ENCODE measurements at places on chromosomes 2 and 18.

GRCh38 chr2:130183512-130184373, 1.7 kb downstream of the MZT2B start:
- no peak for DNase-seq

DNA sequence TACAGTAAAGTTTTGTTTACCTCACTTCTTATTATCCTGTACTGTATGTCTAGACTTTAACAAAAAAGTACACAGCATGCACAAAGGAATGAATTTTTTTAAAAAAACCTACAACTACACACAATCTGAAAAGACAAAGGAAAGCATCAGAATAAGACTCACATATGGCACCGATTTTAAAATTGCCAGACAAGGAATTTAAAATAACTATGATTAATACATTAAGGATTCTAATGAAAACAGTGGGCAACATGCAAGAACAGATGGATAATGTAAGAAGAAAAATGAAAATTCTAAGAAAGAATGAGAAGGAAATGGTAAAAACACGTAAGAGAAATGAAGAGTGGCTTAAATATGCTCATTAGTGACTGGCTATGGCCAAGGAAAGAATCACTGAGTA, 638.2 kb downstream of the FBXO15 start:
- DNase-seq, result no peak

- no peak for DNase-seq
Observed at GRCh38 chr2:233353101-233353768, 1.1 kb upstream of the DGKD start.

GRCh38 chr18:56112013-56112749, 524.2 kb upstream of the TCF4 start:
- no peak for DNase-seq

GRCh38 chr2:73291093-73291460, 2.3 kb downstream of the EGR4 start:
- no peak for DNase-seq

- DNase-seq, result no peak
Observed at GRCh38 chr2:230472621-230473018, 56.6 kb downstream of the SP100 start.

- DNase-seq, result no peak
Observed at GRCh38 chr2:21281791-21282514, 158.2 kb downstream of the TDRD15 start.

DNA sequence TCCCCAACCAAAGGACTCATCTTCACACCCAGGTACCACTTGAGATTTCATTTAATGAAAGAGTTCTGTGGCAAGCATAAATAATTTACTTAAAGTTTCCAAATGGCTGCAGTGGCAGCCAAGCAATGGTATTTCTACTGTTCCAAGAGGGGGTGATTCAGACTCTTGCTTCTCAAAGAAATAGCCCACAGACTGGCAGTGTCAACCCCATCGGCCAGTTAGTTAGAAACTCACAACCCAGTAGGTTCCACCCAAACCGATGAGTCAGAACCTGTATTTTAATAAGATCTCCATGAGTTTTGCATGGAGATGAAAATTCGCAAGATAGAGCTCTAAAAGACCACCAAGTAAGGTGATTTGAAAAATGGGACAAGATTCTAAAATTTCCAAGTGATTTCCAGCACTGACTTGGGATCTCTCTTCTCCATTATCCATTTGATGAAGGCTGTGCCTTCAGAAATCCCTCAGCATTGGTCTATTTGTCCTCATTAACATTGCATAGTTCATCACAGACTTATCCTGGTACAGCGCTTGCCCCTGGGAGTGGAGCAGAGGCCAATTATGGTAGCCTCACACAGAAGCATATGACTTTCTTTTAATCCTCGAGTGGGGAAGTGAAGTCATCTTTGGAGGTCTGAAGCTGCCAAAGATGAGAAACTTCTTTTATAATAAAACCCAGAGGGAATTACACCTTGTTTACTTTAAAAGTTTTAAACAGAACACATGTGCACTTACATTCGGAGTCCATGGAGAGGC, 361.4 kb upstream of the ID2 start:
- DNase-seq, result no peak

GRCh38 chr2:9256570-9257043, 50.0 kb downstream of the ASAP2 start:
- no peak for DNase-seq

GRCh38 chr2:238985041-238985729, 137.3 kb downstream of the TWIST2 start:
- no peak for DNase-seq

GRCh38 chr2:29527947-29528346, 393.4 kb downstream of the ALK start:
- no peak for DNase-seq

- DNase-seq, result no peak
Observed at GRCh38 chr2:29450596-29451222, 335.5 kb downstream of the CLIP4 start.

DNA sequence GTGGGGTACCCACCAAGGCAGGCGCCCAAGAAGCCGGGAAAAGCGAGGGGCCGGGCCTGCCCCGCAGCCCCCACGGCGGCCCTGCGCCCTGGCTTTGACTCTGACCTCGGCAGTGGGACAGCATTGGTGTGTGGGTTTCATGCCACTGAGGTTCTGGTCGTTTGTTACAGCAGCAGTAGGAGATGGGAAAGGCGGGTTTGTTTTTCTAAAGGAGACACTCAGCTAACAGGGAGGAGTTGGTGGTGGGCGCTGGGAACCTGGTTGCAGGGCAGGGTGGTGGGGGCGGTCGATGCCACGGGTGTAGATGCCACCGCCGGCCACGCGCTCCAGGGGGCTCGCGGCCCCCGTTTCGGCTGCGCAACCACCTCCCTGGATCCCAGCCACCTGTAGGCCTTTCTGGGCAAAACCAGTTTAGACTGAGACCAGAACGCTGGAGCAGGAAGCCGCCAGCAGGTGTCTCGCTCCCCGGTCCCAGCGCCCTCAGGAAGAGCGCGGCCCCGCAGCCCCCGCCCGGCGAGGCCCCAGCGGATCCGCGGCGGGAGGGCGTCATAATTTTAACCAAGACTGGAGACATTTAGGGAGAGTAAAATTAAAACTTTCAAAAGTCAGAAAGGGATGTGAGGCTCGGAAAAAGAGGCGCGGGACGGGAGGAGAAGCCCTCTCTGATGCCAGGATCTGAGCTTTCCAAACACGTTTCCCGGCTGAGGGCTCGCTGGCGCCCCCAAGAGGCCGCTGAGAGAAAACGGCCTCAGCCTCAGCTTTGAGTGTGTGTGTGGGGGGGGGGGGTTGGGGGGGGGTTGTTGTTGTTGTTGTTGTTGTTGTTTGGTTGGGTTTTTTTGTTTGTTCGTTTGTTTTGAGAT, 17.4 kb downstream of the CIDEA start:
- DNase-seq, result peak; percentile 82

DNA sequence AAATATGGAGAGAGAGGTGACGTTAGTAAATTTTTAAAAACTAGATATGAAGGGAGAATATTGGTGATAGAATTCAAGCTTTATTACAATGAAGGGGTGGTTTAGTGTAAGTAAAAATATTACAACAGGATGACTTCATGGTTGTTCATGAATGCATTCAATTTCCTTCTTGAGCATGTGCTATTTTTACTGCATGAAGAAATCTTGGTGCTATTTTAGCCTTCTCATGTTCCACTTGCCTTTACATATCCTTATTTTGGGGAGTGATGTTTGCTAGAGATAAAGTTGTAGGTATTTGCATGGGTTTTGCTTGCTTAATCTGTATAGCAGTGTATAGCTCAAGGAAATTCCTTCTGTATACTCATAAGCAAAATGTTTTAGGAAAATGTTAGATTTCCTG, 195.0 kb upstream of the MMADHC start:
- no peak for DNase-seq

GRCh38 chr2:236109061-236109460, 59.1 kb downstream of the GBX2 start:
- no peak for DNase-seq

GRCh38 chr2:140344838-140345237, 1564.6 kb upstream of the NXPH2 start:
- DNase-seq, result no peak

DNA sequence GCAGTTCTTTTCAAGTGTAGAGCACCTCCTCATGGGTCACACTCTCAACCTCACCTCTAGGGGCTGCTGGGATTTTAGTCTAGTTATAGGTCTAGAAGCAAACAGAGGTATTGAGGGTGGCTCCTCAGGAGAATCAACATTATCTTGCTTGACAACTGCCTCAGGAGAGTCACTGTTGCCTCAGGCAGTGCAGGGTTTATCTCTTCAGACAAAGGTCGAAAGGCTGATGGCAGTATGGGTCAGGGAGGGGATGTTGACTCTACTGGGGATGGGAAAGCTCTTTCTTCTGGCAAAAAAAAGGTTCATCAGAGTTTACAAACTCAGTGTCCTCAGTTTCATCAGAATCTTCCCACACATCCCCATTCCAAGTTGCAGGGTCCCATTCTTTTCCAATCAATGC, 24.0 kb downstream of the DTNA start:
- DNase-seq, result no peak

GRCh38 chr2:148167855-148168254, 147.0 kb downstream of the MBD5 start:
- no peak for DNase-seq

DNA sequence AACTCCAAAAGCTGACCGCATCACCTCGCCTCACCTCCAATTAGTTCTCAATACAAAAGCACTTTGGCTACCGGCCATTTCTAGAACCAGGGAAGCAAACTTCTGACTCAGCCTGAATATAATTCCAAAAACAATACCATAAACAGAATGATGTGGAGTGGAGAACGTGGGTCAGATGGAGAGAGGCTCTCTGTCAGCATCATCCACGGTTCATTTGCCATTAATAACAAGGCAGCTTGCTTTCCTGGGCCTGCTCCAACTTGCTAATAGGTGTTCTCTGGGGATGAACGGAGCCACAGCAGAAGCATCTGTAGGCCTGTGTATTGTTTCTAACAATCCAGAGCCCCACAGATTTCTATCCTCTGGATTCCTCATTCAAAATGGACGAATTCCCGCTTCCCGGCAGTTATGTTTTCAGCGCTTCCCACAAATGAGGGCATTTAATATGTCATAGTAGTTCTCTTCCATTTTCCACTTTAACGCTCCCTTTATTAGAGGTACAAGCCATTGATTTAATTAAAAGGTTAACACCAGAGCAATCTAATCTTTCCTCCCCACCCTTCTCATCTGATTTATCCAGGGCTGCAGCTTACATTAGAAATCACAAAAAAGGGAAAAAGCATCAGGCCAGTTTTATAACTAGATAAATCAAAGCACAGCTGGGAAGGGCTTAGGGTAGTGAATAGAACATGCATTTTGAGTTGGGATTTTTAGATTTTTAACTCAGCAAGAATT, 23.2 kb upstream of the CNTNAP5 start:
- no peak for DNase-seq

GRCh38 chr2:170396799-170397459, 219.0 kb downstream of the MYO3B start:
- DNase-seq, result no peak

Data from breast epithelium (tissue), 4 donors.